ENCODE measurements at places on chromosomes 6 and 20.

DNA sequence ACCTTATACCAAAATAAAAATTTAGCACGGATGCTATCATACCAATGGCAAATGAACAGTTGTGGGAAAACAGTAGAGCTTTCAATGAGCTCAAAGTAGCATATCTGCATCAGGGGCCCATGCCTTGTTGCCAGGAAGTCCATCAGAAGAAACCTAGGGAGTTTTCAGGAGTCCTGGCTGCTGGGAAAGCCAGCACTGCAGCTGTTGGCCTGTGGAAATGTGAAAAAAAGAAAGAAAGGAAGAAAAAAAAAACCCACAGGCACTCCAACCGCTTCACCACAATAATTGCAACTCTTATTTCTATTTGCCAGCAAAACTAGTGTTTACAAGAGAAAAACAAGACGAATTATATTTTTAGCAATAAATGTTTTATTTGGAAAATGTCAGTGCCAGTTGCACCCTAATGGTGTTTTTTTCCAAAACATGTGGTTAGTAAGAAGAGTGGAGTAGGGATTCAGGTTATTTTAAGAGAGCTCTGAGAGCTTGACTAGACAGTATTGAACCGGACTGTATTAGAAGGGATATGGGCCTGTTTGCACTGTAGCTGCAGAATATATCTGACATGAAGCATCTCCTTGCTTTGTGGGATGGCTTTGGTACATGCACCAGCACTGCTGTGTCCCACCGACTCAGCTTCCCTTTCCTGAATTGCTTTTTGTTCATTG, 137.3 kb downstream of the CCDC170 start:
- DNase-seq, result no peak

DNA sequence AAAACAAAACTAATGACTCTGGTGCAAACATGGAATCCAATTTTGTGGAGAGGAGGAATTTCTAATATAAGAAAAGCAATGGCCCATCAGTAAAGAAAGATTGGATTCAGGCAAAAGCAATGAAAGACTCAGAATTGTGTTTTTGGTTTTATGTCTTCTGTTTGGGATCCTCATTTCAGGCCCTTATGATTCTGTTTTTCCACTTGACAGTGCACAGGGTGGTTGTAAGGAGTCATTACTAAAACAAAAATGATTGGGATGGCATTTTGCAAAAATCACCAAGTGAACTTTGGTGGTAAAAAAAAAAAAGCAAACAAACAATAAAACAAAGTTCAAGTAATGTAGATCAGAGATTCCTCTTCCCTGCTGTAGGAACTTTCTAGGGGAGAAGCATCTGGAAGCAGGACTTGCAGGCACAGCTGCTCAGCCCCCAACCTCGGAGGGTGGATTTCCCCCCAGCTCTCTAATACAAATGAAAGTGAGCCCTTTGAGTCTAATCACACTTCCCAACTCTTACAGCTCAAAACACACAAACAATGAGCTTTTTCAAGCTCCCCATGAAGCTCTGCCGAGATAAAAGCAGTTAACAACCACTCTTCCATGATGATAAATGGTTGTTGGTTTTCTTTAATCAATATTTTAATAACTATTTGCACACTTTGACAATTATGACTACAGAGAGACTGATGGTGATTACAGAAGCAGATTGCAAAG, 177.7 kb downstream of the ZDHHC14 start:
- no peak for DNase-seq

GRCh38 chr20:58260006-58260405, 31.6 kb upstream of the ANKRD60 start:
- no peak for DNase-seq

DNA sequence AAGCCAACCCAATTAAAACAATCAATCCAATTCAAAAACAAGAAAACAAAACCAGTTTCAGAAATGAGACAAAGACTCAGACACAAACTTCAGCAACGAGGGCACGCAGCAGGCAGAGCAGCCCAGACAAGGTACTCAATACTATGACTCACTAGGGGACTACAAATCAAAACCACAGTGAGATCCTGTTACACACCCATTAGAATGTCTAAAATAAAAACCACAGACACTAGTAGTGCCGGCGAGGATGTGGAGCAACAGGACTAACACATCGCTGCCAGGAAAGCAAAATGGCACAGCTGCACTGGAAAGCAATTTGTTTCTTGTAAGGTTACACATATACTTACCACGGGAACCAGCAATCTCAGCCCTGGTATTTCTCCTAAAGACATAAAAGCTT, 28.4 kb upstream of the MAS1L start:
- DNase-seq, result no peak

- no peak for DNase-seq
Observed at GRCh38 chr20:2399390-2399789, 18.7 kb downstream of the TGM6 start.

DNA sequence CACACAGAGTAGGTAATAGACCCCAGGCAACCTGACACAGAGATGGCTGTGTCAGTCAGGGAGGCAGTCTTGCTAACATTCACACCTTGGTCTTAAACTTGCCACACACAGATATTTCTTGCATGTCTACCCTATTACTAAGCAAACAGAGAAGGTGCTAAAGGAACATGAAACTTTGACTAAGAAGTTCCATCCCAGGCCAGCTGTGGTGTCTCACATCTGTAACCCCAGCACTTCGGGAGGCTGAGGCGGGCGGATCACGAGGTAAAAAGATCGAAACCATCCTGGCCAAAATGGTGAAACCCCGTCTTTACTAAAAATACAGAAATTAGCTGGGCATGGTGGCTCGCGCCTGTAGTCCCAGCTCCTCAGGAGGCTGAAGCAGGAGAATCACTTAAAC, 222.4 kb upstream of the JARID2 start:
- no peak for DNase-seq

DNA sequence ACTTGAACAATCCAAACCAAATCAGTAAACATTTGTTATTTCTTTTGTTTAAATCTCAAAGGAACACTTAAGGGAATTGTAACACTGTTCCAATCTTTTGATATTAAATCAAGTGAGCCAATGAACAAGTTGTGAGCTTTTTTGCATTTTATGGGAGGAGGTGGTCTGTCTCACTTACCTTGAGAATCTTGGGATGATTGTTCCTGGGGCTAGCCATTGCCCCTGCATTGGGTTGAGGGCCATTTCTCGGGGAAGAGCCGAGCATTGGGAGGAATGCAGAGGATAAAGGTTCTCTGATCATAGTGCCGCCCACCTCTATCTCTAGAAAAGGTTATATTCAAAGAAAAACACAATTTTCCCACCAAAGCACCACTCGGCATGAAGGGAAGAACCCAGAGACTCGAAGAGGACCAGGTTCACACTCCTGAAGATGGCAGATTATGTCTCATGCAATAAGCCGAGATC, 13.8 kb upstream of the TFB1M start:
- DNase-seq, result no peak

DNA sequence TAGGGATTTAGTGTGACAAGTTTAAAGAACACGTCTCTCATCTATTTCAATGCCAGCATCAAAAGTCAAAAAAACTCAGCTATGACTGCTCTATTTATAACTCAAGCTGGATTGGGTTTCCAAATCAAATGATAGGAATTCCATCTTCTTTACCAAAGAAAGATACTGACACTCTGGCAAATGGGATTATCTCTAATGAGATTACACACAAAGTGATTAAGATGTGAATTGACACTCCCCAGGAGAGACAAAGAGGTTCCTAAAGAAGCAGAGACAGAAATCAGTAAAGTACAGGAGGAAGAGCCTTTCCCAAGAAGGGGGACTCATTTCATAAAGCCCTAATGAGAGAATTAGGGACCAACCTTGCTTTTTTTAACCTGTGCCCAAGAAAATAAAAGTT, 92.1 kb downstream of the ID4 start:
- no peak for DNase-seq

DNA sequence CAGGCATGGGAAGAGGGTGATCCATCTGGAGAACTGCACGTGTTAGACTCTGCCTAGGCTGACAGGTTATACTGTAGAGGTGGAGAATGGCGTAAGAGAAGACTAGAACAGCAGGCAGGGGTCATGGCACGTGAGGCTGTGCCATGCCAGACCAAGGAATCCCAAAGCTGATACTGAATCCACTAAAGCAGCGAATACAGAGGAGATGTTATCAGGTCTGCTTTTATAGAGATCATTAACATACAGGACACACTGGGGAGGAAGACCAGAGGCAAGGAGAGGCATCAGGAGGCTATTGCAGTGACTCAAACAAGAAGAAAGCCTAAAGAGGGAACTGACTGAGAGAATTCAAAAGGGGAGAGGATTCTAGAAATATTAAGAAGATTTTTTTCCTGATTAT, 12.9 kb downstream of the PHACTR1 start:
- no peak for DNase-seq

- no peak for DNase-seq
Observed at GRCh38 chr20:19348582-19348981, 136.1 kb downstream of the SLC24A3 start.

- DNase-seq, result no peak
Observed at GRCh38 chr6:169167581-169168301, 85.9 kb downstream of the THBS2 start.

- DNase-seq, result no peak
Observed at GRCh38 chr6:10307476-10307875, 107.4 kb downstream of the TFAP2A start.

GRCh38 chr20:19257865-19258264, 45.4 kb downstream of the SLC24A3 start:
- no peak for DNase-seq

DNA sequence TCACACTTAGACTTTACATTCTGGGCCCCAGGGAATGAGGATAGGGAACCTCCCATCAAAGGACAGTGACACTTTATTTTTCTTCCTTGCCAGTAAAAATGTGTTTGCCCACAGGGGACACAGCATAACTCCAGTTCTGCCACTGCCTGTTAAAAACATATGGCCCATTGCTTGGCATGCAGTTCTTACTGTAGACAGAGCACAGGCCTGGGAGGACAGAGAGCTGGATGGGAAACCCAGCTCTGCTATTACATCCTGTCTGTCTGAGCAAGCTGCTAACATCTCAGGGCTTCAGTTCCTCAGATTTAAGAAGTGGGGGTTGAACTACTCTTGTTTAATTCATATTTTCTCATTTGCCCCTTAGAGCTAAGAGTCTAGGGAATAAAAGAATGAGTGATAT, 120.2 kb downstream of the AKAP7 start:
- no peak for DNase-seq

GRCh38 chr20:16224836-16225235, 348.4 kb downstream of the KIF16B start:
- DNase-seq, result no peak

DNA sequence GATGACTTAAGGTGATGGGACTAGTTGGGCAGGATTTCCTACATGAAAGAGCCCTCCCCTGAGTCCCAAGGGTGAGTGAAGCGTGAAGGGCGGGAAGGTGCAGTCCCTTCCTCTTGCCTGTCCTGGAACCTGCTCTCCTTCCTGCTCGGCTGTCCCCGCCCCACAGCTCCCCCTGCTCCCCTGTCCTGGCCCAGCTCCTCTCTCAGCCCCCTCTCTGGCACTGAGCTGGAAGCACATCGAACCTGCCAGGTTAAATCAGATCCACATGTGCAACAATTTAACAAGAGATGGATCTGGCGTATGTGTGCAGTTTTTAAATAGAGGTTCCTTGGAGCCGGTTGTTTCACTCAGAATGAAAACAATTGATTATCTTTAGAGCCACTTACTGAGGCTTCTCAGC, 95.0 kb downstream of the LRFN2 start:
- peak; percentile 67 for DNase-seq

DNA sequence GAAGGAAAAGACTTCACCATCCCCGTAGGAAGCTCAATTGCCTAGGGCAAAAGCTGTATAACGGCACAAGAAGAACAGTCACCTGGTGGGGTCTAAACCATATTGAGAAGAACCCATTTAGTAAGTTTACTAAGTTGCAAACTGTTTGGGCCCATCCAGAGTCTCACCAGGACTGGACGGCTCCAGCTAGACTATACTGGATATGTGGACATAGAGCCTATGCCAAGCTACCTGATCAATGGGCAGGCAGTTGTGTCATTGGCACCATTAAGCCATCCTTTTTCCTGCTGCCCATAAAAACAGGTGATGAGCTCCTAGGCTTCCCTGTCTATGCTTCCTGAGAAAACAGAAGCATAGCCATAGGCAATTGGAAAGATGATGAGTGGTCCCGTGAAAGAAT, 293.9 kb downstream of the RNGTT start:
- no peak for DNase-seq

- no peak for DNase-seq
Observed at GRCh38 chr6:53998303-53998702, 112.9 kb upstream of the MLIP start.

DNA sequence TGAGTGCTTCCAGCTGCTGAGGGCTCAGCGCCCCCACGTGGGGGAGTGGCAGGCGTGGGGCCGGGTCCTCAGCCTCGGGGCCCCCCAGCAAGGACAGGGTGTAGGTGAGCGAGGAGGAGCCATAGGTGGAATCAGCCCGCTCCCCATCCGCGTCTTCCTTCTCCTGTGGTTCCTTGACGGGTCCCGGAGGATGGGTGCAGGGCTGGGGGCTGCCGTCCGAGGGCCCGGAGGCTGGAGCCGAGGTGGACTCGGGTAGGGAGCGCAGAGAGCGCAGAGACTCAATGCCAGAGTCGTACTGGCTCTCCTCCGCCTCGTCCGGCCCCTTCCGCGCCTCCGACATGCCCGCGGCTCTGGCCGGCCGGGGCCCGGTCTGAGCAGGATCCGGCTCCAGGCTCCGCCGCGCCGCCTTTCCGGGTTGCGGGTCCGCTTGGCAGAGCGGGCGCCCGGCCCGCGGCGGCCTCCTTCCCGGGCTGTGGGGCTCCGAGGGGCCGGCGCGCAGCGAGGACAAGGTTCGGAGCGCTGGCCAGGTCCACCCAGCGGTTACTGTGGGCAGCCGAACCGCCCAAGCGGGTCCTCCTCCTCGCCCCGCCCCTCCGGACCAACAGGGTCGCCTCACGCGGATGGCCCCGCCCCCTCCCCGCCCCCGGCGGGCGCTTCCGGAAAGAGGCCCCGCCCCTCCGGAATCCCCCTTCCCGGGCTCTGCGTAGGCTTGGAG, at the start of gene NFKBIE:
TSS of gene NFKBIE (minus strand) at position 545 of the 715 bp plus-strand sequence. CDS start at position 340, 205 bp downstream.
- DNase-seq, result peak; percentile 96

- no peak for DNase-seq
Observed at GRCh38 chr20:17643531-17644188, 38.4 kb downstream of the RRBP1 start.

- DNase-seq, result peak; percentile 18
Observed at GRCh38 chr6:43758617-43759050, 11.4 kb upstream of the VEGFA start.

GRCh38 chr20:4544765-4545164, 176.9 kb upstream of the PRND start:
- no peak for DNase-seq

- no peak for DNase-seq
Observed at GRCh38 chr6:290111-290922, 2.0 kb upstream of the DUSP22 start.

GRCh38 chr6:152305672-152306071, 331.5 kb downstream of the SYNE1 start:
- no peak for DNase-seq

GRCh38 chr20:54103762-54104600, 33.6 kb upstream of the BCAS1 start:
- no peak for DNase-seq

- DNase-seq, result no peak
Observed at GRCh38 chr6:6918216-6918983, 189.4 kb upstream of the RREB1 start.

- DNase-seq, result no peak
Observed at GRCh38 chr20:53557130-53557529, 36.5 kb downstream of the ZNF217 start.
